ENCODE measurements at places on chromosomes 6 and 20.
A peak's percentile ranks its signal among the peaks of the same experiment; 100 is the strongest.

- no peak for DNase-seq
Measured at GRCh38 chr6:143110572-143110971, 49.9 kb downstream of the AIG1 start.

DNA sequence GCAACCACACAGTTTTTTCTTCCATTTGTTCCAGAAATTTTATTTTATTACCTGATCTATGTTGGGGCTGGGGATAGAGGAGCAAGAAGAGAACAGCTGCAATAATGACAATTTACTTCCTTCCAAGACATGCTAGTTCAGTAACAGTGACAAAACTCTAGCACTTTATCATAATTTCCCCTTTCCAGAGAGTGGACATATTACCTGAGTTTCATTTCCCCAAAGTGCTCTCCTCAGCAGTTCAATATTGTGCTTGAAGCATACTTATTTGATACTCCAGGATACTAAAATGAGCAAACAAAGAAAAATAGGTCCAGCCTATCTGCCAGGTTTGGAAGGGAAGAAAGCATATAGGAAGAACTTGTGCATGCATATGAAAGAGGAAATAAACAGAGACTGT, 157.7 kb downstream of the ID4 start:
- DNase-seq, result no peak

- DNase-seq, result no peak
Measured at GRCh38 chr6:149129371-149130077, 188.0 kb upstream of the TAB2 start.

- DNase-seq, result no peak
Measured at GRCh38 chr6:32224696-32225095, 829 bp upstream of the NOTCH4 start.

- DNase-seq, result no peak
Measured at GRCh38 chr6:26571592-26572296, 25.0 kb upstream of the ABT1 start.

DNA sequence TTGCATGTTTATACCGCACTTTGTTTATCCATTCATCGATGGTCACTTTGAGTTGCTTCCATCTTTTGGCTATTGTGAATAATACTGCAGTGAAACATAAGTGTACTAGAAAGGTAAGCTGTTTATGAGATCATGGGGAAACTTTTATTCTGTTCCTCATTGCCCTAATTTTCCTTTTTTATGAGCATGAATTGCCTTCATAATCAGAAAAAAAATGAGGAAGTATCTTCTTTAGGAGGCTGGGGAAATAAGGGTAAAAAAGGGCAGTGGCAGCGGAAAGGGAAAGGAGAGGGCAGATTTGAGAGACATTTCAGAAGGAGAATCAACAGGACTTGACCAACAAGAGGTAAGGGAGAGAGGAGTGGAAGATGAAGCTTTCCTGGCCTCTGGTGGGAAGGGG, 14.3 kb upstream of the SERINC3 start:
- no peak for DNase-seq

GRCh38 chr6:133805876-133806275, 83.0 kb upstream of the TCF21 start:
- no peak for DNase-seq

DNA sequence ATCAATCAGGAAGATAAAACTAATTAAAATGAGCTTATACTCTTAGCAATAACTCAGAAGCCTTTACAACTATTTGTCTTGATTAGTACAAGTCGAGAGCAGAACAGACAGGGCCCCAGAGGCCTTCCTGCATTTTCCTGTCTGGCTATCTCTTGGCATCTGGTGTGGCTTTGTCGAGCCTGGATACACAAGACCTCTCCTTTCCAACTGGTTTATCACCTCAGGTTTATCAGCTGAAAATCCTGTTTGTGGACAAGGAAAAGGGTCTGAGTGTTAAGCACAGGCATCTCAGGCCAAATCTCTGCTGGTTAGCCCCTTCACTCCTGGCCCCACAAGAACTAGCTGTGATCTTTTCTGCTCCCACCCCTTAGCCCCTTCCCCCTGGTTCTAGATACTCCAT, 32.6 kb downstream of the BAK1 start:
- DNase-seq, result peak; percentile 45

DNA sequence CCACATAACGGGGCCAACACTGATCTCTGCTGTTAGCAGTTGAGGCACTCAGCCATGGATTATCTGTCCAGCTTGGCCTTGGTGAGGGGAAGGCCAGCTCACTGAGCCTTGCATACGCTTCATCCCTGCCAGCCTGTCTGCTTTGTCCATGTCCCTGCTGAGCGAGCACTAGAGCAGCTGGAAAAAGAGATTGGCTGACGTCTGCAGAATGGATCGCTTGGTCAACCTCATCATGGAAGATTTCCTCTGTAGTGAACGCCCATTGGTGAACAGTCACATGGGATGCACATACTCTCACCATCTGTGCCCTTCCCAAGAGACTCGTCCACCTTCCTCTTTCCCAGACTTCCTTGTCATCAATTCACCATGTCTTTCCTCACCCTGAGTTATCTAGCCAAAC, 26.9 kb downstream of the MUC22 start:
- DNase-seq, result no peak
